ENCODE measurements at places on chromosomes 4 and X.

- DNase-seq, result no peak
These were observed 223.9 kb upstream of the DCAF8L1 start for GRCh38 chrX:28205126-28205525.

GRCh38 chrX:119735467-119735866 lies 22.9 kb upstream of the SOWAHD start:
- DNase-seq, result no peak

DNA sequence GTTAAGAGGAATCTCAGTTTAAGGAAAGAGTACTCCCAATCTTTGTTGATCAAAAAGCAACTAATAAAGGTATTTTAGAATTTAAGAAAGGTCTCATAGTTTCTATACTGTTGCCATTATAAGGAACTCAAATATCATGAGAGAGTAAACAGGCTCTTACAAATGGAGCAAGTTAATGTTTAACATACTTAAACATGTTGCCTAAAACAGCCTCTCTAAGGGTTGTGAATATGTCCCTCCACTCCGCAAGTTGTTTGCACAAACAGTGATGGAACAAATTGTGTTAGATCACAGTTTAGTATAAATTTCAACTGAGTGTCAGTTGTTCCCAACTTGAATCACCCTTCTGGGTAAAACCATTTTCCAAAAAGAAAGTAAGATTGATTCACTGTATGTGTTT lies 1678.3 kb downstream of the PCDH19 start:
- DNase-seq, result no peak

DNA sequence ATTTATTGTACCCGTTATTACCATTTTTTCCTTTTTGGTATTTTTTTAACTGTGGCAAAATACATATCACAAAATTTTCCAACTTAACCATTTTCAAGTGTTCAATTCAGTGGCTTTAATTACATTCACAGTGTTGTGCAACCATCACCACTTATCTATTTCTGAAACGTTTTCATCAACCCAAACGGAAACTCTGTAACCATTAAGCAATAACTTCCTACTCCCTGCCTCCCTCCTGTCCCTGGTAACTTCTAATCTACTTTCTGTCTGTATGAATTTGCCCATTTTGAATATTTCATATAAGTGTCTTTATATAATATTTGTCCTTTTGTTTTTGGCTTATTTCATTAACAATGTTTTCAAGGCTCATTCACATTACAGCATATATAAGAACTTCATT lies 57.4 kb upstream of the MSN start:
- no peak for DNase-seq

GRCh38 chr4:151093203-151093602 lies 6.2 kb upstream of the RPS3A start:
- DNase-seq, result no peak

GRCh38 chrX:120238933-120239332 lies 11.7 kb upstream of the ZBTB33 start:
- DNase-seq, result no peak

DNA sequence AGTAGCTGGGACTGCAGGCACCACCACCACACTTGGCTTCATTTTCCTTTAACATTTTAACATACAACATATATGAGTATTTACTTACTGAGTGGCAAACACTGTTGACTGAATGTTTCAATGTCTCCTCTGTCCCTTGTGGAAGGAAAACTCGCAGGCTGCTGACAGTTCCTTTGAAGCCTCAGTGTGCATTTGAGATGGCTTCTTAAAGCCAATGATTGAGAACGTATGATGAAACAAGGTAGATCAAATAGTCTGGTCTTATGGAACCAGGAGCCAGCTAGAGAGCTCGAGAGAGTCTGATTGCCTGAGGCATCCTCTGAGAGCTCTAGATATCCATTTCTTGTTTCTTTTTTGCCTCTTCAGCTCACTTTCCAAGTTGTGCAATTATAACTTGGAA lies 43.0 kb upstream of the PDLIM3 start:
- no peak for DNase-seq

DNA sequence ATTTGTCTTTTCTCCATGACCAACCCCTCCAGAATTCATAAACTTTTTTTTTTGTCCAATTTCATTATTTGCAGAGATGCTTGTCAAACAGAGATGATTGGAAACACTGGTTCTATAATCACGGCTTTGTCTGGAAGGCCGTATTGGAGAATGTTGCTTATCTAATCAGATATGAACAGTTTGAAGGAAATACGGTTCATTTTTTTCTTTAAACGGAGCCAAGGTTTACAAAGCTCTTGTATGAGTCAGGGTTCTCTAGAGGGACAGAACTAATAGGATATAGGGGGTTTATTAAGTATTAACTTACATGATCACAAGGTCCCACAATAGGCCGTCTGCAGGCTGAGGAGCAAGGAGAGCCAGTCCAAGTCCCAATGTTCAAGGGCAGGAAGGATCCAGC lies 1415.8 kb downstream of the C4orf33 start:
- no peak for DNase-seq

DNA sequence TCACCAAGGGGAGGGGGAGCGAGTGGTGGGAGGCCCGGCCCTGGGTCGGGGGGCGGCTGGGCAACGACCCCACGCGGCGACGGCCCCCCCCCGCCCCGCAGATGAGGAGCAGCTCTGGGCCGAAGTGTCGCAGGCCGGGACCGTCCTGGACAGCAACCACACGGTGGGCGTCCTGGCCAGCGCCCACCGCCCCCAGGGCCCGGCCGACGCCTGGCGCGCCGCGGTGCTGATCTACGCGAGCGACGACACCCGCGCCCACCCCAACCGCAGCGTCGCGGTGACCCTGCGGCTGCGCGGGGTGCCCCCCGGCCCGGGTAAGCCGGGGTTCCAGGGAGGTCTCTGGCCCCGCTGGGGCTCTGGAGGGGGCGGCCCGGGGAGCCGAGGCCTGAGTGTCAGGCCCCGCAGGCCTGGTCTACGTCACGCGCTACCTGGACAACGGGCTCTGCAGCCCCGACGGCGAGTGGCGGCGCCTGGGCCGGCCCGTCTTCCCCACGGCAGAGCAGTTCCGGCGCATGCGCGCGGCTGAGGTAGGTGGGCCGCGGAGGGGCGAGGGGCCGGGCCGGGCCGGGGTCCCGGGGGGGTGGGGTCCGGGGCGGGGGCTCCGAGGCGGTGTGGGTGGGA lies 8.7 kb upstream of the FGFRL1 start:
- no peak for DNase-seq

GRCh38 chr4:108738003-108738706 lies 24.7 kb downstream of the ETNPPL start:
- no peak for DNase-seq

DNA sequence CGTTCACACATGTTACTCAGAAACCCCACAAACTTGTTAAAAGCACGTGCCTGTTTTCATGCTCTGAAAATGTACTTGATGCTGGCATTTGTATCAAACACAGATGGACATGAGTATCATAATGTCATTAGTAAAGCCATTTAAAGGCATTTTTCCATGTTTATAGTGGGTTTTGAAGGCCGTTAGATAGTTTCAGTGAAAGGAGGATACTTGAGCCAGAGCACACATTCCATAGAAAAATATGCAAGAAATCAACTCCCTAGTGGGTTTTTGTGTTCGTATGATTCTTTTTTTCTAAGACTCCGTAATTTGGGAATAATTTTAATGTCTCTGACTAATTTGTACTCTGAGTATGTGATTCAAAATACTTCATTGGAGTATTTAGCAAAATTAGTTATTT lies 216.2 kb upstream of the BMP3 start:
- no peak for DNase-seq

DNA sequence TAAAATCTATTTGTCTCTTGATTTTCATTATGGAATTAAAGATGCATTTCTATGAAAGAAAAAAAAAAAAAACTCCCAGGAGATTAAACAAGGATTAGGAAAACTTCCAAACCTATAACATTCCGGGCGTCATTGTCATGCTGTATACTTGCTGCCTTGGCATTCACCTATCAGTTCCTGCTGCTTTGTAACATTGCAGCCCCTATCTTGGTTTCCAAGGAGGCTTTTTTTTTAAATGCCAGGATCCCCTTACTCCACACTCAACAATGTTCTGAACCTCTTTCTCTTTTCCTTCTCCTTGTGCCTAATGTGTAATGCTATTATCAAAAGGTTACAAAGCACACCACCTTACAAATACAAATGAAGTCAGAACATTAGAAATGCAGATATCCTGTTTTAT lies 20.5 kb upstream of the BEND4 start:
- DNase-seq, result no peak

DNA sequence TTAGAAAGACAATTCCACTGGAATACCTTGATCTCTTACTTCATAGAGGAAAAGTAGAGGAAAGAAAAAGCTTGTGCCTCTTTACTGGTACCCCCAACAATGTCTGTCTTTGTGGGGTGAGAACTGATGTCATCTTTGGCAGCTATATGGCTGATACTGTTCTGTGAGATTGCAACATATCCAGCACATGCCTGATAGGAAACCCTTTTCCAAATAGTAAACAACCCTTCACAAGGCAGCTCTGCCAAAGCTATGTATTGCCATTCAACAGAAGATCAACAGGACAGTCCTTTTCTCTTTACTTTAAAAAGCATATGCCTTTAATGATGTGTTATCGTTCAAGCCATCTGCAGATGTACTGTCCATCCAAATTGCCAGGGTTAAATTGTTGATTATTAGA lies 105.9 kb downstream of the IL1RAPL1 start:
- DNase-seq, result no peak

DNA sequence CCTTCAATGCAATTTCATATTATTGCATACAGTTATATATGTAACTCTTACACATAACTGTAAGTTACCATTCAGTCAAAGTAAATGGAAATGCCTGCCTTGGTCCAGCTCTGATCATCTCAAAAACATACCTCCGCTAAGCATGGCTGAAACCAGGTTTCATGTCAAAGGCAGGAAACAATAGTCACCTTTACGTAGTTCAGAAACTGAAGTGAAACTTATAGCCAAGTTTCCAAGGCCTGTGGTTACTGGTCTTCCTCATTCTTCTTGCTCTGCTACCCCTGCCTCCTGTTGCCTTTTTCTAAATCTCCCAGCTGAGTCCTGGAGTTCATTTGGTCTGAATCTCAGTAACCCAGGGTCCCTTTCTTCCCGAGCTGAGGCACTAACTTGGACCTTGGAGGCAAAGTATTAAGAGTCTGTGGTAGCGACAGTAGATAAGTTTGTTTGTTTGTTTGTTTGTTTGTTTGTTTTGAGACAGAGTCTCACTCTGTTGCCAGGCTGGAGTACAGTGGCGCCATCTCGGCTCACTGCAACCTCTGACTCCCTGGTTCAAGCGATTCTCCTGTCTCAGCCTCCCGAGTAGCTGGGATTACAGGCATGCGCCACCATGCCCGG lies 30.8 kb downstream of the DAPP1 start:
- DNase-seq, result no peak

- DNase-seq, result no peak
These were observed 786 bp upstream of the ZFX start for GRCh38 chrX:24148535-24149350.
